Gastroesophageal sphincter (tissue), 4 donors: ENCODE measurements at places on chromosomes 7 and 10. TPM values are rescaled to one million over a fixed set of nuclear protein-coding genes. Genes with fewer than 3 reads are reported as not detected.

LRRTM3 gene
- total RNA-seq = 0.20 TPM

GRCh38 chr10:30915146-30915545 lies 116.5 kb downstream of the ZNF438 start:
- ATAC-seq = no peak
- H3K4me1 ChIP-seq = peaks cover 16% of the 10 kb centered on the region
- no peaks in the 10 kb centered on the region for H3K27me3 ChIP-seq

DNA sequence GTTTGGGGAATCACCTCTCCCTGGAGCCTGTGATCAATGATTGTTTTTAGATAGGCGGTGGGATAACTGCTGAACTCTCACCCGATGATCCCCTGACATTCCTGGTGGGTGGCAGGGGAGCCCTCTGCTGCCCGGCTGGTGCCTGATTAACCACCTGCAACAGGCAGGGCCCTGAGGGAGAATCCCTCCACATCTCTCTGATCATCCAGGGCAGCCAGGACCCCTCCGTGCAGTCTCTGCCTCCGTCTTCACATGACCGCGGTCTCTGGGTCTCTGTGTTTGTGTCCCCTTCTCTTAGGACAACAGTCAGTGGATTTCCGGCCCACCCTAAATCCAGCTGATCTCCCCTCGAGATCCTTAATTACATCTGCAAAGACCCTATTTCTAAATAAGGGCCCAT lies 17.4 kb downstream of the CALML5 start:
- no peak overlapping the region for H3K4me3 ChIP-seq
- no peaks in the 10 kb centered on the region for H3K4me1 ChIP-seq
- no peak overlapping the region for H3K27ac ChIP-seq
- H3K27me3 ChIP-seq = no peaks in the 10 kb centered on the region

DNA sequence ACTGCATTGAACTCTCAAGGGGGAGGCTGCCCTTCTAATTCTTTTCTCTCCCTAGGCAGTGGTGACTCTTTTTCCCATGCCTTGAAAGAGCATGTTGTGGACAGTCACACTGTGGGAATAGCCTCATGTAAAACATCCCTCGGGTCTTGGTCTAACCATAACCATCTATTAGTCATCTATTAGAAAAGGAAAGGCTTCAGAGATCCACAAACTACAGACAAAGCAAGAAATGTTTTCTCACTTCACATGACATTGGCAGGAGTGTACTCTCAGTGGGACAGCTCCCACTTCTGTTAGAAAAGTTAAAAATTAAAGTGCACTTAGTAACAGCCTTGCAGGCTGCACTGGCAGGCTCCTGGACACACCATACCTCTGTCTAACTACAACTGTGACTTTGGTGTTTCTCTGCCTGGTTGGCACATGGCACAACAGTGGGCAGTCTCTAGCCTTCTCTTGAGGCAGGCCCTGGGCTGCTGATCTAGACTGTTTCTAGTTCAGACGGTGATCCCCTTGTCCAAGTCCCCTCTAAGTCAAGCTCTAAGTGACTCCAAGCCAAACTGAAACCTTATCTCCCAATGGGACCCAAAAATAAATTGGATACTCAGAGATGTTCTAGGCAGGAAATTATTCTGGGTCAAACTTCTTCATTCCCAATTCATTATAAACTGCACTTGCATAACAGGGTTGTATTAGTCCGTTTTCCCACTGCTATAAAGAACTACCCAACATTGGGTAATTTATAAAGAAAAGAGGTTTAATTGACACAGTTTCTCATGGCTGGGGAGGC lies 57.9 kb upstream of the ITGB1 start:
- H3K4me1 ChIP-seq = no peaks in the 10 kb centered on the region
- no peak overlapping the region for H3K27ac ChIP-seq
- no peaks in the 10 kb centered on the region for H3K36me3 ChIP-seq
- no peak for ATAC-seq
- no peak overlapping the region for H3K4me3 ChIP-seq

ZNF775 gene
- total RNA-seq = 11.2 TPM

GRCh38 chr10:80501381-80501912 lies 36.3 kb upstream of the SH2D4B start:
- peaks cover 95% of the 10 kb centered on the region for H3K4me1 ChIP-seq
- no peak overlapping the region for H3K4me3 ChIP-seq
- peaks cover 8% of the 10 kb centered on the region for H3K36me3 ChIP-seq

NPY4R2 gene
- total RNA-seq = not detected

HABP2 gene
- not detected for total RNA-seq

DNA sequence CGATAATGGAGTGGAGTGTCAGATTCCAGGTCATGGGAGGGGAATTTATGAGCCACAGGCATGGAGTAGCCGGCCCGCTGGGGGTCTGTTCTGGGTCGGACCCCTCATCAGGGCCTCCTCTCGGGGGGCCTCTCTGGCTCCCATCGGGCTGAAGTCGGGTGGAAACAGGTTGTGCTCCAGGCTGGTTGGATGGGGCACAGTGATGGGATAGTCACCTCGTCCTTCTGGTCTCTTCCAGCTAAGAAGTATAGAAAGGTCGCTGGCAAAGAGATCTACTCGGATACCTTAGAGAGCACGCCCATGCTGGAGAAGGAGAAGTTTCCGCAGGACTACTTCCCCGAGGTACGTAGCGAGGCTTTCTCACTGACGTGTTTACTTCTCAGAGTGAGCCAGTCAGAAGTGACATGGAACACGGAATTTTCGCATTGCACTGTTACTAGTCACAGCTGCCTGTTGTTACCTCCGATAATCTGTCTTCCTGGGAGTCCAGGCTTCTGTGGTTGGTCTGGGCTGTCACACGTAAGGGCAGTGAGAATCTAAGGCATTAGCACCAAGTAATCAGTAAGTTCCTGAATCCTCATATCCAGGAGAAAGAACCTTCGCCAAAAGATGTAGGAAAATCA lies 88.3 kb downstream of the NKX6-2 start:
- no peaks in the 10 kb centered on the region for H3K36me3 ChIP-seq
- no peaks in the 10 kb centered on the region for H3K4me1 ChIP-seq
- ATAC-seq = no peak
- H3K27ac ChIP-seq = peak overlapping the region; percentile 82
- no peaks in the 10 kb centered on the region for H3K27me3 ChIP-seq

DNA sequence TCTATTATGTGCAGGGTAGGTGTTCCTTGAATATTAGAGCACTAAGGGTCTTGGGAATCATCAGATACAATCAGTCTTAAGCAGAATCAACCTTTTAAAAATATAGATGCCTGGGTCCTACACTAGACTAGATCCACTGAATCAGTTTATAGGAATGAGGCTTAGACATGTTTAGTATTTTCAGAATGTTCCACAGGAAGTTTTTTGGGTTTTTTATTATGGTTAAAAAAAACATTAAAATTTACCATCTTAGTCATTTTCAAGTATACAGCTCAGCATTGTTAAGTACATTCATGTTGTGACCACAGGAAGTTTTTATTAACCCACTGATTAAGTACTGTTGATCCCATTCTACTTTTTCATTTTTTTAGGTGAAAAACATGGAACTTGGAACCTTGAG lies 135.7 kb downstream of the LCOR start:
- no peaks in the 10 kb centered on the region for H3K27me3 ChIP-seq
- no peak overlapping the region for H3K27ac ChIP-seq
- ATAC-seq = no peak
- H3K4me3 ChIP-seq = no peak overlapping the region
- peaks cover 8% of the 10 kb centered on the region for H3K4me1 ChIP-seq
- H3K36me3 ChIP-seq = no peaks in the 10 kb centered on the region

MPP7 gene
- total RNA-seq = 72.1 TPM

DNA sequence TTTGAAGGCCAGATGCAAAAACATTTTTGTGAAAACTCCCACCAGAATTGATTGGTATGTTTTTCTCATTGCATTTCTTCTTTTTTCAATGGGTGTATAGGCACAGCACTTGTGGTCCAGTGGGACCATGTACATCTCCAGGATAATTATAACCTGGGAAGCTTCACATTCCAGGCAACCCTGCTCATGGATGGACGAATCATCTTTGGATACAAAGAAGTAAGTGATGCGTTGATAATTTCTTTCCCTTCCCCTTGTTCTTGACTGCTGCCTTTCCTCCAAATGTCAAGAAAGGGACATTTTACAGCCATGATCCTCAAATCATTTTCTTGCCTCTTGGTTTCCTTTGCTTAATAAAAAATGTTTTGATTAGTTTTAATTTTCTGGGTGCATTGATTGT lies 331.5 kb downstream of the PLXDC2 start:
- no peaks in the 10 kb centered on the region for H3K4me1 ChIP-seq
- H3K27ac ChIP-seq = no peak overlapping the region
- no peaks in the 10 kb centered on the region for H3K27me3 ChIP-seq

DNA sequence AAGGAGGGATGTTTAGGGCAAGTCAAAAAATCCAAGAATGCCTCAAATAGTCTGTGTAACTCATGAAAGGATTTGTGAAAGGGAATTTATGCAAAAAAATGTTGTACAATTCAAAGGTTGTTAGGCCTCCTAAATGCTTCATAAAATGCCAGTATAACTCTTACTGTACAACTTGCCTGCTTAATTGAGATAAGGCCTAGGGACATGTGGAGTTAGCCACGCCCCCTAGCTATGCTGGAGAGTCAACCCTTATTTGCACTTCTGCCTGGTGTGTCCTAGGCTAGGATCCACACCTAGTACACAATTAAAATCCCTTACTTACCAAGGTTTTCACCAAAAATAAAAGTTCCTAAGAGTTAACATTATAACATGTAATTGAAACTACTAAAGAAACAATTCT lies 77.2 kb downstream of the ZNF680 start:
- H3K27ac ChIP-seq = no peak overlapping the region
- H3K4me3 ChIP-seq = no peak overlapping the region
- no peaks in the 10 kb centered on the region for H3K36me3 ChIP-seq
- ATAC-seq = no peak
- H3K4me1 ChIP-seq = no peaks in the 10 kb centered on the region
- no peaks in the 10 kb centered on the region for H3K27me3 ChIP-seq
